ENCODE measurements at places on chromosomes 2 and 18. TPM values are rescaled to one million over a fixed set of nuclear protein-coding genes. Genes with fewer than 3 reads are reported as not detected.
A peak's percentile ranks its signal among the peaks of the same experiment; 100 is the strongest.

SPC25 gene
- 0.96 TPM for total RNA-seq

CCBE1 gene
- total RNA-seq: not detected

DNA sequence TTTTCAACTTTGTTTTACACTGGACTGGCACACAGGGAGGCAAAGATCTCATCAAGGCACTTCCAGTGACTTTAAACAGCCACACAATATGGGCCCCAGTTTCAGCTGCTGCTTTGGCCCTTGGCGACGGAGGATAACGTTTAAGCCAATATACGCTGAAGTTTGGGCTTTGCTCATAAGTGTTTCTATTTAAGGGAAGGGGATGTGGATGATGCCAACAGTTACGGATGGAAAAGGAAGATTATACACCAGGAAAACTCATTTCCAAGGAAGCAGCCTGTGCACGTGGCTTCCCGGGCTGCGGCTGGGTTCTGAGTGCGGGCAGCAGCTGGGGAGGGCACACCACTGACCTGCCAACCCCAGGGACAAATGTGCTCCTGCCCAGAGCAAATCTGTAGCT is 151.1 kb downstream of the SH3BP4 start:
- no peak overlapping the region for H3K4me3 ChIP-seq
- H3K36me3 ChIP-seq: no peaks in the 10 kb centered on the region
- no peaks in the 10 kb centered on the region for H3K27me3 ChIP-seq
- no peak overlapping the region for H3K27ac ChIP-seq
- no peak for DNase-seq
- H3K4me1 ChIP-seq: no peaks in the 10 kb centered on the region

DNA sequence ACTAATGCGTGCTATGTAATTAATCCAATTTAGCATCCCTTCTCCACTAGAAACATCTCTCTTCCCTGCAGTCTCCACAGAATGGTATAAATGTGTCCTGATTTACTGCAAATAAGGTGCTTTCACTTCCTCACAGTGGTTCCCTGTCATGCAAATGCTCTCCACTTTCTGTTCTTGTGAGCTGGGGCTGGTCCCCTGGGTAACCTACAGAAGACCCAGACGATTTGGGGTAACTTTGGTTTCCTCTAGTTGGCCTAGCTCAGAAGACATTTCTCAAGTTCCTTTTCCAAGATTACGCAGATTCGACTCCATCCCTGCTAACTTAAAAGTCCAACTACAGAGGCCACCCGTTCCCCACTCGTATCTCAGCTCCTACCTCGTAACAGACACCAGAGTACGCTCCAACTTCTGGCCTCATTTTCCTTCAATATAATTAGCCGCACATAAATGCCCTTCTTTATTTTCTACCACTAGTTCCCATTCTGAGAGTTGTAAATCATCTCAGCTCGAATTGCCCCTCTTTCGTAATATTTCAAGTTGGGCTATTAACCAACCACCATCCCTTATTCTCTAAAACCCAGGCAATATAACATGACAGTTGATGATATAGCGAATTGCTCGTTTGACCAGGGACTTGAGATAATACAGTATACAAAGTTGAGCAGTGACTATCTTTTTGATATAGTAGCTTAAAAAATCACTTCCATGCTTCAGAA is 28.8 kb upstream of the NEDD4L start:
- H3K27me3 ChIP-seq: peaks cover 2% of the 10 kb centered on the region
- no peak for DNase-seq
- no peak overlapping the region for H3K27ac ChIP-seq
- H3K4me1 ChIP-seq: no peaks in the 10 kb centered on the region

DNA sequence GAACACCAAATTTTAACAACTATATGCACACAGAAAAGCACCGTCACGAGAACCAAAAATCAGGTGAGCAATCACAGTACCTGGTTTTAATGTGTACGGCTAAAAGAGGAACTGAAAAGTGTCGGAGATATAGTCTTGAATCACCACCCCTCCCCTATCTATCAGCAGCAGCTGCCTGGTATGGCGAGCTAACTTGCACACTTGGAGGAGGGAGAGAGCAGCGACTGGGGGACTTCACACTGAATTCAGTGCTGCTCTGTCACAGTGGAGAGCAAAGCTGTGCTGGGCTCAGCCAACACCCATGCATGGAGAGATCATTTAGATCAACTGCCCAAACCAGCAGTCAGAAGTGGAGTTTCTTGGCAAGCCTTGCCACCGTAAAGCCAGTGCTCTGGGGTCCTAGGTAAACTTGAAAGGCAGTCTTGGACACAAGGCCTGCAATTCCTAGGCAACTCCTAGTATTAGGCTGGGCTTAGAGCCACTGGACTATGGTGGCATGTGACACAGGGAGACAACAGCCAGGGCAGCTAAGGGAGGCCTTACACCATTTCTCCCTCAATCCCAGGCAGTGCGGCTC is 89.2 kb upstream of the CD226 start:
- no peak for DNase-seq
- no peak overlapping the region for H3K4me3 ChIP-seq
- no peaks in the 10 kb centered on the region for H3K27me3 ChIP-seq
- H3K36me3 ChIP-seq: peaks cover 18% of the 10 kb centered on the region

UGT1A6 gene
- total RNA-seq: not detected

LRRTM4 gene
- total RNA-seq: not detected

REG3A gene
- total RNA-seq: not detected

TMEM131 gene
- total RNA-seq: 34.1 TPM

TANC1 gene
- total RNA-seq: 0.07 TPM

GRCh38 chr2:72745679-72746368 is 80.0 kb downstream of the EXOC6B start:
- no peaks in the 10 kb centered on the region for H3K27me3 ChIP-seq
- no peaks in the 10 kb centered on the region for H3K36me3 ChIP-seq
- peak; percentile 61 for DNase-seq
- H3K4me3 ChIP-seq: no peak overlapping the region

DNA sequence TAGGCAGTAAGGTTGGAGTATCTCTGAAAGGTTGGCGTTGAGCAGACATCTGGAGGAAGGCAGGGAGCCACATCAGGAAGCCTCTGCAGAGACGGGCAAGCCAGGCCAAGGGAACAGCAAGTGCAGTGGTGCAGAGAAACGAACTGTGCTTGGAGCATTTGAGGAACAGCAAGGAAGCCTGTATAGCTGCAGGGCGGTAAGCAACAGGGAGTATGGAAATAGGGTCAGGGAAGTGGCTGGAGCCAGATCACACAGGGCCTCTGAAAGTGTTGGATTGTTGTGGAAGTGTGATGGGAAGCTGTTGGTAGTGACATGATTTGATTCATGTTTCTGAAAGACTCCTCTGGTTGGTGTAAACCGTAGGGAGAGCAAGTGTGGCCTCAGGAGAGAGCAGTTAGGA is 13.4 kb upstream of the TMEM237 start:
- no peak overlapping the region for H3K4me3 ChIP-seq
- DNase-seq: no peak

DNA sequence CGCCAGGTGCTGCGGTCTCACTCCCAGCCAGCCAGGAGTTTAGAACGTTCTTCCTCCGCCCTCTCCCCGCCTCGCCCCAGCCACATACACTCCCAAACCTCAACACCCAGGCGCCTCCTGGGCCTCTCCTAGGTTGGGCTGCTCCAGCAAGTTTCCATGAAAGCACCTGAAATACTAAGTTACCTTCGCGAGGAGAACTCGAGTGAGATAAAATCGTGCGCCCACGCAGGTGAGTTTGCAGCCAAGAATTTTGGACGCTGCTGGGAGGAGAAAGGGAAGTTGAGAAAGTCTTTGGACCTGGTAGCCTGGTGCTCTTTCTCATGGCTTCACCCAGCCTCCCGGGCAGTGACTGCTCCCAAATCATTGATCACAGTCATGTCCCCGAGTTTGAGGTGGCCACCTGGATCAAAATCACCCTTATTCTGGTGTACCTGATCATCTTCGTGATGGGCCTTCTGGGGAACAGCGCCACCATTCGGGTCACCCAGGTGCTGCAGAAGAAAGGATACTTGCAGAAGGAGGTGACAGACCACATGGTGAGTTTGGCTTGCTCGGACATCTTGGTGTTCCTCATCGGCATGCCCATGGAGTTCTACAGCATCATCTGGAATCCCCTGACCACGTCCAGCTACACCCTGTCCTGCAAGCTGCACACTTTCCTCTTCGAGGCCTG is at the start of gene GPR39:
Gene GPR39, plus strand, starts transcription at position 83 of the 673 bp plus-strand sequence.
- H3K27me3 ChIP-seq: peaks cover 2% of the 10 kb centered on the region
- no peaks in the 10 kb centered on the region for H3K36me3 ChIP-seq
- no peak within 1 kb of the TSS for H3K27ac ChIP-seq
- no peak for DNase-seq
